Activated CD8-positive, alpha-beta memory T cell treated with anti-CD3 and anti-CD28 coated beads, Interleukin-2, amount 50 U/mL, for 4 hours (primary cell): ENCODE measurements at places on chromosomes 4 and X.
A peak's percentile ranks its signal among the peaks of the same experiment; 100 is the strongest.

DNA sequence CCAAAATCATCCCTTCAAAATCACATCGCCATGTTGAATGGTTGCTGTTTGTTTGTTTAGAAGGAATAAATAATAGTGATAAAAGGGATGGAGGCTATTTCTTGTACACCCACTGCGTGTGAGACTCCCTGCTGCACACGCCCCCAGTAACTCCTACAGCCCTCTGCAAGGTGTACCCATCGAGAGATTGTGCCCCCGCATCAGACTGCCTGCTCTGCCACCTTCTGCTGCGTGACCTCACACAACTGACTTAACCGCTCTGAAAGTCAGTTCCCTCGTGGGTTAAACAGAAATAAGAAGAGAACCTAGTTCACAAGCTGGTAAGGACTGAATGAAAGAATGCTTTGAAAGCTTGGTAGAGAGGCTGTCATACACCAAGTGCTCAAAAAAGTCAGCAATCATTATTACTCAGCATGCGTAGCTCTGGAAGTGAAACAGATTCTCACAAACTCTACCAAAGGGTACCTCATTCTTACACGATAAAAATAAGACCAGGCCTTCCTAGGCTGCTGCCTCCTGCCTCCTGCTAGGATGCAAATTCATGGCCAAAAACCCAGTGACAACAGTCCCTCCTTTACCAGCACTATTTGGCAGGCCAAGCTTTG, 147.1 kb downstream of the CPEB2 start:
- no peak for DNase-seq

- DNase-seq: no peak
Measured at GRCh38 chr4:77154065-77154464, 2.9 kb upstream of the CCNG2 start.

GRCh38 chr4:10733481-10734062, 49.0 kb upstream of the CLNK start:
- DNase-seq: no peak

DNA sequence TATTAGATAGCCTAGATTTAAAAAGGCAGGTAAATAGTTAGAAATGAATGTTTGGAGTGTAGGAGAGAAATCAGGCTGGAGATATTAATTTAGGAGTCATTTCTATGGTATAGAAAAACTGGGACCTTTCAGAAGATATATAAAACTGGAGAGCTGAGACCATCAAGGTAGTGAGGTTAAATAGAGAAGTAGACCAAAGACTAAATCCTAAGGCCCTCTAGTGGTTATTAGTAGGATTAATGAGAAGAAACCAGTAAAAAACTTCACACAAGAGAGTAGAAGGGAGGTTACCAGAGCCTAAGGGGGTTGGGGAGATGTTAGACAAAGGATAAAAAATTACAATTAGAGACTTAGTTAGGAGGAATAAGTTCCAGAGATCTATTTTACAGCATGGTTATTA, 351.0 kb upstream of the SPANXN1 start:
- no peak for DNase-seq

- DNase-seq: no peak
Measured at GRCh38 chrX:69546978-69547377, 42.9 kb downstream of the NALF2 start.

GRCh38 chr4:17846266-17846665, 35.5 kb downstream of the NCAPG start:
- DNase-seq: no peak

DNA sequence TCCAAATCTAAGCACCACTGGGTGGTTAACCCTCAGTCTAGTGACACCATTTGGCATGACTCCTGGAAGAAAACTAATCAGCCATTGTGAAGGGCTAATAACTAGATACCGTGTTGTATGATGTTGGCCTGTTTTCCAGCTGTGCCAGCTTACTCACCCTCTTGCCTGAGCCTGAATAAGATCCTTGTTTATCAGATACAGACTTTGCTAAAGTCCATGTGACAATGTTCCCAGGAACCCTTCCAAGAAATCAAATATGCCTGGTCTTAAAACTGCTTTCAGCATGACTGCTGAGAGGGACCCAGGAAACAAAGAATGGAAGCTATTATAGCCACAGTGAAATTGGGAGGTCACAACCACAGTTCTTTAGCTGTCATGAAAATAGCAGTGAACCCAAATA, 640.8 kb upstream of the INTU start:
- DNase-seq: no peak

DNA sequence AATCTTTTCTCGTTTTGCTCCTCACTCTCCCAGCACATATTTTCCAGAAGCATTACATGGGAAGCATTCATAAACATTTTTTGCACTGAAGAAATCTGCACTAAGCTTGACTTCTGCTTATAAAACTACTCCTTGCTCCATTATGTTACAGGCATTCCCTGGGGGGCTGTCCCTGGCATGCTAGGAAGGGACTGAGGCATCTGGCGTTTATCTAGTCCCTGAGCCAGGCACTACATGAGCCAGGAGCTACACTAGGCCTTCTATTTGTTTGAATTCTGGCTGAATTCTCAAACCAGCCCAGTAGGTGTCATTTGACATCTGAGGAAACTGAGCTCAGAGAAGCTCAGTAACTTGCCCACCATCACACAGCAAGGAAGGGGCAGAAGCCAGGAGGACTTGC, 43.3 kb downstream of the NHSL2 start:
- DNase-seq: no peak

DNA sequence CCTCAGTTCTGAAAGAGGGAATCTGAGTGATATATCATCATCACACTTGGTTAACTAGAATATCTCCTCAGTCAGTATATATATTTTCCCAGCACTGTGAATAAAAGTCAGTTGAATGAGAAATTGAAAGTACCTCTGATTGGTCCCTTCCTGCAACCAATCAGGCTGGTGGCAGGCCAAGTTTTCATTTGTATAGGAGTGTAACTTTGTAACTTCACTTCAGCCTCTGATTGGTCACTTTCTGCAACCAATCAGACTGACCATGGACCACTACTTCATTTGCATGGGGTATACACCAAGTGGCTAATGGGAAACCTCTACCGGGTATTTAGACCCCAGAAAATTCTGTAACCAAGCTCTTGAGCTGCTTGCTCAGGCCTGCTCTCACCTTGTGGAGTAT, 2.0 kb upstream of the PGK1 start:
- DNase-seq: no peak

DNA sequence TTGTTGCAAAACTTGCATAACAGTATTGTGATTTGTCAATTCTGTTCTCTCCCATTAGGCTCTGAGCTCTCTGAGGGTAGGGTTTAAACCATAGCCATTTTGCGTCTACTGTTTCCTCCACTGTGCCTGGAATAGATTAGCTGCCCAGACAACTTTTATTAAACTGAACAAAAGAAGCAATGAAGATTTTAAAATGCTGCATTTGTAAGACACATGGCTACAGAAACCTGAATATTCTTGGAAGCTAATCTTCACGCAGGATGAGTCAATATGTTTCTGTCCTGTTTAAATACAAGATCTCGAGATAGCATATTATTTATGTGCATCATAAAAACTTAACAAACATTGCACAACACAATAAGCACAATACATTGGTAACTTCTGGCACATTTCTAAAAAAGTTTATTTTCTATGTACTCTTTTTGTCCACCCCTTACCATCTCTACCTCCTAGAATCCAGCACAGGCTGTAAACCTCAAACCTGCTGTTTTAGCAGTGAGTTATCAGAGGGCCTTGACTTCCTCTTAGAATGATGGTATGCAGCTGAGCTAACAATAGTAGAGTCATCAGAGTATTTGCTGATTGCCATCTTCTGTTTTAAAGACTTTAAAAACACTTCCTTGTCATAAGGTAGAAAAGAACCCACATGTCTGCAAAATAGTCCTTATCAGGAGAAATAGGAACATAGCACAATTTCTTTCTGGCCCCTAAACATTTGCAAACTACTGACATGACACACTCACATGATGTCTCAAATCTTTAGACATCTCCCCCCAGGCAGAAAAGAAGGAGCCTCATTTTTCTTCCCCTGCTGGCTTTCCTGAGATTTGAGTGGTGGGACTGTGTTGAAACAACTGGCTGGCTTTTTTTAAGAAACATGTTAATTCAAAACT, 10.6 kb upstream of the CCNG2 start:
- no peak for DNase-seq

DNA sequence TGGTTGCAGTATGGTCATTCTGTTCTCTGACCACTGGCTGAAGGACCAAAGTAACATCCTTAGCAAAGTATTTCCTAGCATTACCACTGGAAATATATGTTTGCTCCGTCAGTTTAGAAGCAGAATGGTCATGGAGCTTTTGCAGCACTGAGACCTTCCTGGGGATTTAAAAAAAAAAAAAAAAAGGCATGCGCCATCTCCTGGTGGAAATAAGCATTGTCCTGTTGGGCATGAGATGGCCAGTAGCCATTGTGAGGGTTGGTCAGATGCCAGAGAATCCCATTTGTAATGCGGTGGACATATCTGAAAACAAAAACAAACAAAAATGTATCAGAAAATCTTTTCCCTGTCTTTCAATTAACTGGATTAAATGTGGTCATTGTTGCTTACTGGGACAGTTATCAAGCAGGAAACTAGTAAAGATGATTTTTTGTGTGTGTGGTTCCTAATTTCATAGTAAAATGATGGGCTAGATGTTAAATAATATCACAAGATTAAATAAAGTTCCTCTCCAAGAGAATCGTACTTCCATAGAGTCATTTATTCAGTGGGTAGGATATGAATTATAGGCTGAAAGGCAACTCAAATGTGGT, 139.6 kb downstream of the SOWAHB start:
- DNase-seq: no peak

DNA sequence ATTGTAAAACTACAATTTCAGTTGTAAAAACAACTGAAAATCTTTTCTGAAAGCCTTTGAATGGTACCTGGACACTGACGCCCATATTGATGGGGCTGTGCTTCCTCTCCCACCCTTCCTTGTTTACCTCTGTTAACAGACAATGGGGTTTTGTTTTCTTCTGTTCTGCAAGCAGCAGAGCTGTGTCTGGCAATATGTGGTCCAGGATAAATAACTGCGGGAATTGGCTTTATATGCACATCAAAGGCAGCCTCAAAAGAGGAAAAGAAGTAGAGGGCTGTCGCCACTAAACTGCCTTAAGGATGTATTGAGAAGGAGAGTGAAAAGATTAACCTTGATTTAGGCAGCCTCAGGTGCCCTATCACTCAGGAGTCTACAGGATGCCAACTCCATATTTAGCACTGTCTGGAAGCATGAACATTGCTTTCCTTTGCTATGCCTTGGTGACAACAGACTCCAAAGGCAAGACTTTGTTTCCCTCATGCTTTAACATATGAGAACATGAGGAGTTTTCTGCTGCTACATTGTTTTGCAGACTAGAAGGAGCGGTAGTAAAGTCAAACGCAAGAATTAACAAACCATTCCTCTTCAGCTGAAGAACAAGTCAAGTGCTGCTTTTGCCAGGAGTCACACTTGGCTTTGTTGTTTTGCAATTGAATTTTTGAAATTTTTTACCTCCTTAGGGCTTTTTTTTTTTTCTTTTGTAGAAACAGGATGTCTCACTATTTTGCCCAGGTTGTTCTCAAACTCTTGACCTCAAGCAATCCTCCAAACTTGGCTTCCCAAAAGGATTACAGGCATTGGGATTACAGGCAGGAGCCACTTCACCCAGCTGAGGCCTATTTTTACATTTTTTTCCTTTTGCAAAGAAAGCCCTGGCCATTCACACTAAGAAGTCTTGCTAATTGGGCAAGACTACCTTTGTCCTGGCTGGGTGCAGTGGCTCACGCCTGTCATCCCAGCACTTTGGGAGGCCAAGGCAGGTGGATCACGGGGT, 3.0 kb downstream of the IL21 start:
- DNase-seq: no peak

GRCh38 chr4:25441519-25442117, 64.6 kb downstream of the ANAPC4 start:
- no peak for DNase-seq

GRCh38 chr4:8558080-8558960, 21.9 kb upstream of the GPR78 start:
- DNase-seq: no peak

GRCh38 chrX:50202539-50202938, 1.7 kb upstream of the AKAP4 start:
- DNase-seq: no peak

DNA sequence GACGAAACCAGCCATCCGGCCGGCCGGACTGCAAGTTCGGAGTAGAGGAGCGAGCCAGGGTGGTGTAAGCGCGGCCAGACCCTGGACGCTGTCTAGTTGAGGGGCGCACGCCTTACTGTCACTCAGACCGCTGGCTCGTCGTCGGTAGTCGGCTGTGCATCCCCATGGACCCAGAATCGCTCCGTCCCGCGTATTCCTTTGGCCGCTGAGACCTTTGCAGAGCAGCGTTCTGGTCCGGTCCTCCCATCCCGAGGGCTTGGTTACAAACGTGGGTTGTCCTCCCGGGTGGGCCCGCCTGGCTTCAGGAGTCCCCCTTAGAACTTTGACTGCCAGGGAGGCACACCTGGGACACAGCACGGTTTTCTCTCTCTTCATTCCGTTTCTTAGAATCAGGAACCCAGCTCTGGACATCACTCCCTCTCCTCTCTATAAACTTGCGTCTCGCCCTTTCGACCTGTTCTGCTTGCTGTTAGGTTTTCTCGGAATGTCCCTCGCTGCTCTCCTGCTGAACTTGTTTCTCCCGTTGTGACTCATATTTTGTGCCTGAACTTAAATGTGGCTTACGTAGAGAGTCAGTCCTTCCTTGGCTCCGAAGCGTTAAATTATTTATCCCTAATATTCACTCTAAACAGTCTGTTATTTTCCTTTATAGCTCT, 672 bp downstream of the PGM2 start:
- DNase-seq: peak; percentile 17

DNA sequence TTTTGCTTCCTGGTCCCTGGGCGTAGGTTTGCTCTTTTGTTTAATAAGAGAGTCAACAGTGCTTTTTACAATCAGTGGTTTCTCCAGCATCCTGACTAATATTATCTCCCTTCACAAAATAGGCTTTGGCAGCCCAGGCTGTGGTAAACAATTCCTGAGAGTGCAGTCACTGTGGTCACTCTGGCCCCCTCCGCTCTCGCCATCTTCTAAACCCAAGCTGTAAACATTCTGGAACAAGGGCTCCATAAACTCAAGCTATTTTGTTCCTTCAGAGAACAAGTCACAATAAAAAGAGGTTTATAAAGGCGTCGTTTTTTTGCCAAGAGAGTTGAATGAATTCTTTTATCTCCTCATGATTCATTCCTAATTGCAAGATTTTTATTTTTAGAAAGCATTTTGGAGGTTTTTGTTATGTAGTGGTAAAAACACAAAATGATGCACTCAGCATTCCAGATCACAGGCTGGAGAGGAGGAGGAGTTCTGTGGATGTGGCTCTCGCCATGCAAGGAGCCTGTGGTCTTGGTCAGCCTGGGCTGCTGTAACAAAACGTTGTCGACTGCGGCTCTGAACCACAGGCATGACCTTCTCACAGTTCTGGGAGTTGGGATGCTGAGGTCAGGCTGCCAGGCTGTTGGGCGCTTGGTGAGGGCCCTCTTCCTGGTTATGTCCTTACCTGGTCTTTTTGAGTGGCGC, 486.4 kb upstream of the FAT1 start:
- no peak for DNase-seq

GRCh38 chr4:128661479-128661878, 148.0 kb upstream of the JADE1 start:
- DNase-seq: no peak

GRCh38 chrX:45447331-45447730, 246.7 kb upstream of the DIPK2B start:
- no peak for DNase-seq

GRCh38 chr4:11614426-11614825, 185.7 kb upstream of the HS3ST1 start:
- DNase-seq: no peak
